ENCODE measurements at places on chromosomes 6 and 20.

DNA sequence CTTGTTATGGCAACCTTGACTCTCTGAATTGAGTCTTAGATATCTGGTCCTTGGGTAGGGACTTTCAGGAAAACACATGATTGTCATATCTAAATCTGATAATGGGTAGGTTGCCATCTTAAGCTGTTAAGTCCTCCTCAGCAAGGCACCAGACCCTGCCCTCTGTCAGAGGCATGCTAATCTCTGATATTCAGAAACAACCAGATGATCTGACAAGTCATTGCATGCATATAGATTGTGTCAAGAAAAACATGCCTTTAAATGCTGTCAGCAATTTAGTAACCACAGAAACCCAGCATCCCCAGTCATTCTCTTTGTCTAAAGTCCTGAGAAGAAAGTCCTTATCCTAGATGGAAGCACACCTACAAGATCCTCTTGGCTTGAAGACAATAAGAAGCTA, 149.1 kb downstream of the EDN1 start:
- no peak for DNase-seq

DNA sequence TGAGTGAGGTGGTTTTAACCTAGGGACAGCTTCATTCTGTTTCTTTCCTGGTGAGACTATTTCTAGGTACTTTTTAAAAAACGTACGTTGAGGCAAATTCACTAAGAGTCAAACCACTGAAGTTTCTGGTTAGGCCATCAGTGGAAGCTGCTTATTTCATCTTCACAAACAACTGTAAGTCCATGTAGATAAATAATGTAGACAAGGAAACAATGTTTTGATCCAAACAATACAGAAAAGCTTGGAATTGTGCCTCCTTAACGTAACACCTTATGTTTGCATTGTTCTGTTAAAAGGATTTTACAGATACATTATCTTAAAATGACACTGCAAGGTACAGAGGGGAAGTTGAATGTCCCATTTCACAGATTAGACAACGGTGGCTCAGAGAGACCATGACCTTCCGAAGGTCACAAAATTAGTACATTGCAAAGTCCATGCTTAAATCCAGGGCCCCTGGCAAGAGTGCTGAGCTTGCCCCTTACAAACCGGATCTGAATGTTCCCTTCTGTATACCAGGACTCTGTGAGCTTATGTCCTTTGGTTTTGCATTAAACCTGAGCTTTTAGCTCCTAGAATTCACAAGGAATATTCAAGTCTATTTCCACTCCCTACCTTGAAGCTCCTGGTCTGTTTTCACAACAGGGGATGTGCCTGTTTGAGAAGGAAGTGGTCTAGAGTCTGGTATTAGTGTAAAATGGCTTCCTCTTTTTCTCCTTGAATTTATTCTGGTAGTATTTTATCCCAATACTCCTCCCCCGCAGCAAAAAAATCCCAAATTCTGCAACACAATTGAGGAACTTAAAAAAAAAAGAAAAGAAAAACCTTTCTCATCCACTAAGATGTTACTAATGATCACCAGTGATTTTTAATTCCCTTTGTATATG, 28.9 kb upstream of the ZNF217 start:
- no peak for DNase-seq

DNA sequence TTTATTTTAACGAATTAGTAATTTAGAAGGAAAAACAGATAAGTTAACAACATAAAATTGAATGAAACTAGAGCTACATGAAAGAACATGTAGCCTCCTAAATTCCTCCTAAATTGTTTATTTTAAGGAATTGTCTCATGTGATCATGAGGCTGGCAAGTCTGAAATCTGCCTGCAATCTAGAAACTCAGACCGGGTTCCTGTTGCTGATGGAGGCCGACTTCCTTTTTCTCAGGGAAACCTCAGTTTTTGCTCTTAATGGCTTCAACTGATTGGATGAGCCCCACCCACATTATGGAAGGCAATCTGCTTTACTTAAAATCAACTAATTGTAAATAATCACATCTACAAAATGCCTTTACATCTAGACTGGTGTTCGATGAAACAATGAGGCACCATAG, 267.6 kb upstream of the PRND start:
- DNase-seq, result no peak

DNA sequence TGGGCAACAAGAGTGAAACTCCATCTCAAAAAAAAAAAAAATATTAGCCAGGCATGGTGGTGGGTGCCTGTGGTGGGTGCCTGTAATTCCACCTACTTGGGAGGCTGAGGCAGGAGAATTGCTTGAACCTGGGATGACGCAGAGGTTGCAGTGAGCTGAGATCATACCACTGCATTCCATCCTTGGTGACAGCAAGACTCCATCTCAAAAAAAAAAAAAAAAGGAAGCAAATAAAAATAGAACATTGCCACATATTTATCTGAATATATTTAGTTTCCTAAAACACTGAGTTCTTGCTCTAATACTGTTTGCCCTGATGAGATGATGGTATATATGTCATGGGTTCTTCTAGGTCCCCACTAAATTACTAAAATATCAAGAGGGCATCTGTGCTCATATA, 28.4 kb downstream of the CASP8AP2 start:
- DNase-seq, result no peak

GRCh38 chr6:32659856-32660595, 6.4 kb downstream of the HLA-DQB1 start:
- no peak for DNase-seq

- DNase-seq, result no peak
Measured at GRCh38 chr20:25193843-25194242, 1.7 kb upstream of the ENTPD6 start.

DNA sequence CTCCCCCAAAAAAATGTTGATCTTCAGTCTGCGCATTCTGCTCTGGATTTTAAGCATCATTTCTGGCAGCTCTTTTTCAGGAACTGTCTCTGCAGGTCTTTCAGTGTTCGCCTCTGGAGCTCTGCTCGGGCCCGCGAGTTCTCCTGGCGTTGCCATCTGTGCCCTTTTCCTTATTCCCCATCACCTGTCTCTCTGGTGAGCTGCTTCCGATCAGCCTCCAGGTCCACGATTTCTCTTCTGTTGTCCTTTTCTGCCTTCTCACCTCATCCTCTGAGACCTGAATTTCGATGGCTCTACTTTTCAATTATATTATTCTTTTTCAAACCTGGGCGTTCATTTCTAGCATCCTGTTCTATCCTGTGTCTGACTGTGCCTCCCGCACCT, 590 bp upstream of the MAP1LC3A start:
- no peak for DNase-seq

- no peak for DNase-seq
Measured at GRCh38 chr6:74914888-74915287, 291.0 kb downstream of the COL12A1 start.

GRCh38 chr6:88810089-88810488, 153.3 kb downstream of the RNGTT start:
- DNase-seq, result no peak

DNA sequence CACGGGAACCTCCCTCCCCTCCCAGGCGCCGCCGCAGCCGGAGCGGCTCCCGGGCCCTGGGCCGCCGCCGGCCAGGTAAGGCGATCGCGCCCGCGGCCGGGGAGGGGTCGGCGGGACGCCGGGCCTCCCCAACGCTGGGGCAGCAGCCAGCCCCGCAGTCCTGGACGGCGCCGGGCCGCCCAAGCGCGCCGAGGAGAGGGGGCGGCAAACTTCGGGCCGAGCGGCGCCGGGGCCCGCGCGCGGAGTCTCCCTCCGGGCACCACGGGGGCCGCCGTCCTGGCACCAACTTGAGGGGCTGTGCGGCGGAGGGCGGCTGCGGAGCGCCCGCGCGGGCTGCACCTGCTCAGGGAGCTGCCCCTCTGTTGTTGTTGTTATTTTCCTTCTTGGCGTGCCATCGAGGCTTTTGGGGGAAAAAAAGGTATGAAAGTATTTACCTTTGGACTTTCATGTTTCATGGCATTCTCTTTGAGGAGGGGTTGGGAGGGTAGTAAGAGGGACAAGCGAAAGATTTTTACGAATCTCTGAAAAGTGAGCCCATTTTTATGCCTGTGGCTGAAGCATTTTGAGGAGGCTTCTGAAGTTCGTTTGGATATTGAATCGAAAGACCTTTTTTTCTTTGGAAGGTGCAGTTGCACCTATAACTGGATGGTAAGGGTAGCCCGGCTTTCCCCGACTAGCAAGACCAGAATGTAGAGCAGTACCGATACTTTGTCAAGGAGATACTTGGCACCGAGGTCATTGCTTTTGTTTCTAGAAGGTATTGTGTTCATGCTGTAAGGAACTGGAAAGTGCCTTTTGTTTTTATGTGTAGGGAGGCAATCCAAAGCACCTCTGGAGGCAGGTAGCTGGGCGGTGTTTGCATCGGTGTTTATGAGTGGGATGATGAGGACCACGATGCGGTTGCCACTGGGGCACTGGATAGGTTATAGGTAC, at the start of gene RNF182:
Gene RNF182, plus strand, starts transcription at position 4 of the 933 bp plus-strand sequence. CDS start 52,168 bp downstream, outside the sequence.
- no peak for DNase-seq

DNA sequence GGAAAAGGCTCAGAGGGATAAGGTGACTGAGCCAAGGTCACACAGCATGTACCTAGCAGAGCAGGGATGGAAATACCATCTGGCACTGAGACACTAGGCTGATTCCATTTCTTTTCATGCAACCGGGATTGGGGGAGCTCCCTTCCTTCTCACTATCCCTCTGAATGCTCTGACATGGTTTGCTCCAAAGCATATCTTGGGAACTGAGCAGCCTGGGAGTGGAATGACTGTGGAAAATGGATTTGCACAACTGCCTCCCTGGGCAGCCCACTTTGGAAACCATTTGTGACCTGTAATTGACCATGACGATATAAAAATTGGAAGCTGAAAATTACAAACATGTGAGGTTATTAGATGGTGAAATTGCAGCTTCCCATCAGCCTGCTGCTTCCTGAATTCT, 309.0 kb upstream of the CHD6 start:
- DNase-seq, result no peak

- DNase-seq, result no peak
Measured at GRCh38 chr6:123879749-123880148, 76.1 kb downstream of the NKAIN2 start.

GRCh38 chr6:167579806-167580618, 246.7 kb upstream of the AFDN start:
- no peak for DNase-seq

- DNase-seq, result no peak
Measured at GRCh38 chr20:13865156-13865555, 80.3 kb downstream of the NDUFAF5 start.

GRCh38 chr20:21182832-21183563, 57.1 kb downstream of the KIZ start:
- DNase-seq, result peak; percentile 72

- DNase-seq, result no peak
Measured at GRCh38 chr6:132021552-132022375, 70.6 kb upstream of the CCN2 start.

GRCh38 chr6:142387997-142388815, 86.4 kb downstream of the ADGRG6 start:
- DNase-seq, result no peak

- DNase-seq, result no peak
Measured at GRCh38 chr6:157548635-157549467, 167.9 kb downstream of the ZDHHC14 start.

- no peak for DNase-seq
Measured at GRCh38 chr20:50348096-50348495, 157.5 kb downstream of the CEBPB start.

- DNase-seq, result no peak
Measured at GRCh38 chr6:148244217-148244935, 98.3 kb upstream of the SASH1 start.

- no peak for DNase-seq
Measured at GRCh38 chr20:8066662-8067061, 47.1 kb upstream of the TMX4 start.

GRCh38 chr20:41331731-41332130, 8.9 kb upstream of the LPIN3 start:
- DNase-seq, result no peak

- no peak for DNase-seq
Measured at GRCh38 chr20:22099348-22099747, 393.9 kb downstream of the PAX1 start.

- DNase-seq, result peak; percentile 75
Measured at GRCh38 chr6:31114541-31114878, at the start of gene PSORS1C1. Gene PSORS1C1, plus strand, starts transcription at chr6:31114800. Its CDS starts 14,833 bp downstream, at chr6:31129633.

DNA sequence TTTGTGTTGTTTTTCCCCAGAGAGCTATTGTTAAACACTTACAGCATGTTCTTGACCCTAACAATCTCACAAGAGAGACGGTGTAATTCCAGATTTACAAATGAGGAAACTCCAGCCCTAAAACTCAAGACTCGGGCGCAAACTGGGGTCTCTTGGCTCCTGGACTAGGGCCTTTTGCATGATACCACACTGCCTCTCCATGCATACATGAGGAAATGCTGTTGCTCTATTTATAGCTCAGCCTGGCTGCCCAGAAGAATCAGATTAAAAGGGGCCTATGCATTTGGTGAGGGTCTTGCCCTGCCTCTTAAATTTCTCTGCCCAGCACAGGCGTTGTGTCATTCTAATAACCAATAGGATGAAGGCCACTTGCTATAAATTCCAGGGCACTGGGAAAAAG, 30.5 kb upstream of the SNRPB2 start:
- no peak for DNase-seq

DNA sequence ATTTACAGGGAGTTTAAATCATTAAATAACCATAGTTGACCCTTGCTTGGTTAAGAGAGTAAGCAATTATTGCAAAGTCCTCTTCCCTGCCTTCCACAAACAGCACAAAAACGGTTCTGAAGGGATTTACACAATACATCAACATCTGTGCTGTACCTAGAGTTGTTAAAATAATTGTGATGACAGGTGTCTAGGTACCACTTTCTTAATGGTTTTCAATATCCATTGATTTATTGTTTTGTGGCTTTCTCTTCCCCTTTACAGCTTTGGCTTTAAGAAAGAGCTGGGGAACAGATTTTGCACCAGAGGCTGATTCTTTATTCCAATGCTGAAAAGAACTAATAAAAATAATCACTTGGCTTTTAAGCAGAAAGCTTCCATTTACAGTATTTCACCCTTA, 598 bp upstream of the SOX4 start:
- DNase-seq, result no peak

GRCh38 chr6:24931296-24931695, 4.5 kb downstream of the RIPOR2 start:
- DNase-seq, result no peak

DNA sequence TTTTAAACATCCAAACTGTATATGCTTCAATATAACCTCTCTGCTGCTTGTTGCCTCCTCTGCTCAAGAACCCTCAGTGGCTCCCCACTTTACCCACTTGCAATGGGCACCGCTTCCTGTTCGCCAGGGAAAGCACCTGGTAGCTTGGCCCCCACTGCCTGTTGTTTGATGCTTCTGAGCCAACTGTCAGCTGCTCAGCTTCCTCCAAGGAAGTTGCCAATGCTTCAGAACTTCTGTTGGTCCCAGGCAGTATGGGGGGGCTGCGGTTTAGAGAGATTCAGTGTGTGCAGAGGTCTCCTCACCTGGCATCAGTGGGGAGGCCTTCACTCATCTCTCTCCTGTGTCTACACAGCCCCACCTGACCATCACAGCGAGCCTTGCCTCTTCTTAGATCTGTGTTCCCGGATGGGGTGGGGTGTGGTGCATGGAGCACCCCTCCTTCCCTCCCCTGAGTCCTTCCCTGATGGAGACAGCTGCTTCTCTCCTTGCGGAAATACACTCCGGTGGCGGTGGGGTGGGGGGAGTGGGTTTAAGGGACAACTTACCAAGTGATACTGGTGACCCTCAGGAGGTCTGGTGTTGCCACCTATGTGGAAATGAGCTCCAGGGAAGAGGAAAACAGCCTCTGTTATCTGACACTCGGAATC, 308.1 kb downstream of the CDH26 start:
- DNase-seq, result no peak

GRCh38 chr6:54698974-54699373, 147.6 kb upstream of the FAM83B start:
- no peak for DNase-seq

GRCh38 chr6:132819405-132820161, 5.2 kb downstream of the RPS12 start:
- DNase-seq, result no peak

GRCh38 chr6:7189101-7189758, 81.5 kb downstream of the RREB1 start:
- no peak for DNase-seq
